ENCODE measurements at places on chromosomes 16 and 17.

DNA sequence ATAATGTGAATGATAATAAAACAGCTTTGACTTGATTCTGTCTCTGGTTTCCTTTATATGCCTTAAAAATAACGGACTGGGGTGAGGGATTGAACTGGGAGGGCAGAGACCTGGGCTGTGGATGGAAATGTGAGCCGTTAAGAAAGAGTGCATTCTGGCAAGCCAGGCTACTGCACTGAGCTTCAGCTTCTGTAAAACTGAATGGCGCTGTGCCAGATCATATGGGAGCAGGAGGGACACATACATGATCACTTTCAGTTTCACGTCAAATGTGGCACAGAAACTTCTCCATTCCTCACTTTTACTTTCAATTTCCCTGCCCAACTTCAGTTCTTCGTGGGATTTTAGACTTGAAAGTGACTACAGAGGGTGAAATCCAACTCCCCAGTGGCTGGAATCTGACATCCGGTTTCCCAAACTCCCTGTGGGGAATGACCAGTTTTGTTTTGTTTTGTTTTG, 1.1 kb downstream of the MT2A start:
- peak; percentile 31 for DNase-seq

DNA sequence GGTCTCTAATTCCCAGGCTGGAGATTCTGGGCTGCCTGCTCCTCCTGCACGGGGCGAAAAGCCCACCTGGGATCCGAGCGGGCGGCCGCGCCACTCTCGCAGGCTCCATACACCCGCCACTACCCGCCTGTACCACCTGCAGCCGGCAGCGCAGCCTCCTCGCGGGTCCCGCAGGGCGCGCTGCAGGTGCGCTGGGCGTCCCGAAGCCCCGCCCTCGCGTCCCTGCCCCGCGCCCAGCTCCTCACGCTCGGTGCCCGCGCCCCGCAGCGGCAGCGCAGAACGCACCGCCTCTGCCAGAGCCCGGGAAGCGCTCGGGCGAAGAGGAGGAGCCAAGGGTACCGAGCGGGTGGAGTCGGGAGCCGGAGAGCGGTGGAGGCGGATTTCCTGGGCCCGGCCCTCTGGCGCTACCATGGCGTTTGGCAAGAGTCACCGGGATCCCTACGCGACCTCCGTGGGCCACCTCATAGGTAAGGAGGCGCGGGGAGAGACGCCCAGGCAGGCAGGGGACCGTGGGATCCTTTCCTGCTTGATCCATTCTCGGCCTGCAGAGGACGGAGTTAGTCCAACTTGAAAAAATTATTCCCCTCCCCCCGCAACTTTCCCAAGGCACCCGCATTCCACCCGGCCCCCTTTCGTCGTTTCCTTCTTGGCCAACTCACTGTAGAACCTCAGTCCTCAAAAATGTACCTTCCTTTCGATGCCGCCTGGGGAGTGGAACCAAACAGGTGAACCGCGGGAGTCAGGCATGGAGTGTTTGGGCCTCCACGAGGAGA, at the start of gene TOM1L1:
TSS of gene TOM1L1 (plus strand) at position 396 of the 773 bp plus-strand sequence. CDS start at position 410, 14 bp downstream.
- DNase-seq, result peak; percentile 40

- no peak for DNase-seq
Observed at GRCh38 chr17:81890447-81891302, 711 bp downstream of the ALYREF start.

DNA sequence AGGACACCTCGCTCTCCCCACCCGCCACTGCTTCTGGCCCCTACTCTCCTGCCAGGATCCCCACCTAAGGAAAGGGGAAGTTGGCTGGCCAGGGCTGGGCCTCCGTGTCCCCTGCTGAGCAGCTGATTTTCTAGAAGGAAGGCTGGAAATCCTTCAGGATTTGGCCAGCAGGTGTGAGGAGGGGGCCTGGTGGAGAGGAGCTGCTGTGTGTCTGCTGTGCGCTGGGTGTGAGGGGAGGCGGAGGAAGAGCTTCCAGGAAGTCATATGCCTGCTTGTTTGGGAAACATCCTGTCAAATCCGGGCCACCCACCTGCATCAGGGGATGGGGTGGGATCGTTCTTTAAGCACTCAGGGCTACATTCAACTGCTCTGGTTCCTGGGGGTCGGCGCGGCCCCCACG, 28.6 kb downstream of the TPSG1 start:
- DNase-seq, result no peak

- no peak for DNase-seq
Observed at GRCh38 chr17:1733759-1734158, 8.9 kb upstream of the SERPINF2 start.

GRCh38 chr16:31386157-31386984, 6.8 kb upstream of the ITGAD start:
- no peak for DNase-seq

DNA sequence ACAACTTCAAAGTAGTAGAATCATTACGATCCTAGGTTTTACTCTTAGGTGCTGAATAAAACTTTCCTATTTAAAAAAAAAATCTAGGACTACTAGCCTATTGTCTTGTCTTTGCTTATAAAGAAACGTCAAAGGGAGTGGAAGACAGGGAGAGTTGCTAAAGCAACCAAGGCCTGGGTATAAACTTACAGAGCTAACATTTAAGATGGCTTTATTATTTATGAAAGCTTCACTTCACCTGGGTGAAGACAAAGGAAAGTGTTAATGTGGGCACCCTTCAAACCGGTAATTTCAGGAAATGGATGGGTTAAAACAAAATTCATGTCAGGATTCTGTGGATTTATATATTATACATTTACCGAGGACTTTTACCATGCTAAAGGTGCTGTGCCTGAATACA, 2.5 kb downstream of the DUSP14 start:
- no peak for DNase-seq

DNA sequence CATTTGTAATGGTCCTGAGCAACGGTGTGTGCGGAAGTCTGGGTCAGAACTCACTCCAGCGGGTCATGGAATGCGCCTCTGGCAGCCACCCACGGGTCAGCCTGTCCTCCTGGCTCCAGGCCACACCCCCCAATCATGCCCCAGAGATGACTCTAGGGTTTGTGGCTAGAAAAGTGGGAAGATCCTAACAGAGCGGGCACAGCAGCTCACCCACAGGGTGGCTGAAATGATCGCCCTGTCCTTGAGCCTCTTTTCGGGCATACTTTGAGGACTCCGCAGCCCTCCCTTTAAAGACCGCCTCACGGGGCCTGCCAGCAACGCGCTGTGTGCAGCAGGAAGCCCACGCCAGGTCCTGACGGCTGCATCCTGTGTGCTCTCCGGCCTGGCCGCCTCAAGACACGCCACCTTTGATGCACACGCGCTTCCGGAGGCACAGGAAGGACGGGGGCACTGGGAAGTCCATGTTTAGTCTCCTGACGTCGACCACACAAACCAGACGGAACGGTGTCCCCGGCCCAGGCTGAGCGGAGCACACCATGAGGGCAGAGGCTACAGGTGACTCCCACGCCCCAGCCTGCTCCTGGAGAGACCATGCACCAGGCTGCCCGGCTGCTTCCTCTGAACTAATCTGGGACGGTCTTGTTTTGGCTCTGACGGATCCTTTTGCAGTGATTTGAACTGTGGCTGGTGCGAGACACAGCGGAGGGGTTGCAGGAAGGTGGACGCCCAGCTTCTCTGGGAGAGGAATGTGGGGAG, 92.9 kb downstream of the TBC1D16 start:
- no peak for DNase-seq

DNA sequence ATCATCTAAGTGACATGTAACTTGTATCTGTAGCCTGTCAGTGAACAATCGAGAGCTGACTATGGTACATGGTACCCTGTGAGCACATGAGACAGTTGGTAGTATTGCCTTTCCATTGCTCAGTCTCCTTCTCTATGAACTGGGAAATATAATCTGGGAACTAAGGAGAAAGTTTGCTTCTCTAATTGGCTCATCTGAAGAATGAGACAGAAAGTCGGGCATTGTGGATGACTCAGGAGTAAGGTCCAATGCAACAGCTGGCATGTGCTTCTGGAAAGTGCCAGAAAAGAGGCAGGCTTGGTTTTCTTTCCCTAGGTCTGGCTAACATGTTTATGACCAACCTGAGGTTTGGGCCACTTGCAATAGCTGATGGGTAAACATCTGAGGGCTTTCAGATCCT, 51.9 kb downstream of the ZZEF1 start:
- DNase-seq, result no peak

DNA sequence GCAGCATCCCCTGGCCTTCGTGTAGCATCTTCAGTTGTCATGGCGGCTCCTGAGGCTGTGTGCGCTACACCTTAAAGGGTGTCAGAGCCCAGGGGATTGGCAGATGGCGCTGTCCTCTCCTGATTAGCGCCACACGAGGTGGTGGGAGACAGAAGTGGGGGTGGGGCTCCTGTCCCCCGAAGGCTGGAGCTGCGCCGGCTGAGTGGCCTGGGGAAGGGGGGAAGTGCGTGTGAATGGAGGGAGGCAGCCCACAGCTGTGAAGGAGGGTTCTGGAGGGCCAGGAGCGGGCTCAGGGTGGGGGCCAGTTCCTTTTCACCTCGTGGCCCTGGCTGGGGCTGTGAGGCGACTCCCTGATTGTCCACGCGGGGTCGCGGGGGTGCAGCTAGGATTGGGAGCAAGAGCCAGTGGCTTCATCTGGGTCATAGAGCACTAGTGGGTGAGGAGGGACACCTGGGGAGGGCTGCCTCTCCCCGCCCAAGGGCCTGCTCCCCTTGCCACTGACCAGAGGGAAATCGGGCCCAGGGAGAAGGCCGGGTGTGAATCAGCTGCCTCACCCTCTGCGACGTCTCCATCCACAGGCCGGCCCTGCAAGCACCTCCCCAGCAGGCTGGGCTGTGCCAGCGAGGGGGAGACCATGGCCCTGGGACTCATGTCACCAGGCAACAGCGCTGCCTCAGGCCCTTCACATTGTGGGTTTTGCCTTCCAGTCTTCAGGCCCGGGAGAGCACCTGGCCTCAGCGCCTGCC, 14.1 kb downstream of the BAHCC1 start:
- DNase-seq, result peak; percentile 62

- no peak for DNase-seq
Observed at GRCh38 chr17:77488531-77489238, 347.9 kb downstream of the SEC14L1 start.

DNA sequence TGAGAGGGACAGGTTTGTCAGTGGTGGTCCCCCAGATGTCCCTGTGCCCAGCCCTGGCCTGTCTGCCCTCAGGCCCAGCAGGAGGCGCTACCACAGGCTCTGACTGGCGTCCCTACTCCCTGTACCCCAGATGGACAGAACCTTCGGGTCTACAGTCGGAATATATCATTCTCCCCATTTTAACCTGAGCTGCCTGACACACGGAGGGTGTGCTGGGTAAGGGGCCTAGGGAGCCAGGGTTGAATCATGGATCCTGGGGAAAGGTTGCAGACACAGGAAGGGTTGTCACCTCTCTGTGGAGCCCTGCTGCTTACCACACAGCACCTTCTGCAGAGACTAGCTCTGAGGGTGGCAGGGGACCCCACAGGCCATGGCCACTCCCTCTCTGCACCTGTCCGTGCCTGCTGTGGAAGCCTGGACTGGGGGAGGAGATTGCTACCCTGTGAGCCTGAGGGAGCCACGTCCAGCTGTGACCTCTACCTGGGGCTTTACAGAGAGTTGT, 162.2 kb upstream of the ZNF267 start:
- DNase-seq, result no peak

DNA sequence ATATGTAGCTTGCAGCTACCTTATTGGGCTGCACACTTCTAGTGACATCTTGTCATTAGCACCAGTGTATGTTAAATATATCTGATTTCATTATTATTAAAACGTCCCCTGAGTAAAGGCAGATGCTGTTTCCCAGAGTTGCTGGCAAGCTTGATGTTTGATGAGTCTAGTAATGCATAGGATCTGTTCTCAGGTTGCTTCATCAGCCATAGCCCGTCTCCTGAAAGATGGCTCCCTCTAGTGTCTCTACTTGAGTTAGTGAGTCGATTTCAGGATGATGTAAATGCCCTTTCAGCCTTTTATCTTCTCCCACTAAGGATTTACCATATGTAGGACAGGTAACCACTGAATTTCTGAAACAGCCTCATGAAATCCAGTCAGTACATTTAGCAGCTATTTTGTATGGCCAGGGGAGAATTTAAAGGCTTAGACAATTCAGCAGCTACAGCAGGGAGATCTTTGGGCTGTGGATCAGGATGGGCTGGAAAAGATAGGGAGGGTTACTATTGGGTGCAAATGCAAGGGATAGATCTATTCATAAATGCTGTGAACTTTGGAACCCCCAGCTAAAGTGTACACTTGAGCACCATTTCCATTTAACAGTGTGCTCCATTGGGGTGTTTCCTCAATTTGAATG, 376.3 kb downstream of the CNTNAP4 start:
- DNase-seq, result no peak

DNA sequence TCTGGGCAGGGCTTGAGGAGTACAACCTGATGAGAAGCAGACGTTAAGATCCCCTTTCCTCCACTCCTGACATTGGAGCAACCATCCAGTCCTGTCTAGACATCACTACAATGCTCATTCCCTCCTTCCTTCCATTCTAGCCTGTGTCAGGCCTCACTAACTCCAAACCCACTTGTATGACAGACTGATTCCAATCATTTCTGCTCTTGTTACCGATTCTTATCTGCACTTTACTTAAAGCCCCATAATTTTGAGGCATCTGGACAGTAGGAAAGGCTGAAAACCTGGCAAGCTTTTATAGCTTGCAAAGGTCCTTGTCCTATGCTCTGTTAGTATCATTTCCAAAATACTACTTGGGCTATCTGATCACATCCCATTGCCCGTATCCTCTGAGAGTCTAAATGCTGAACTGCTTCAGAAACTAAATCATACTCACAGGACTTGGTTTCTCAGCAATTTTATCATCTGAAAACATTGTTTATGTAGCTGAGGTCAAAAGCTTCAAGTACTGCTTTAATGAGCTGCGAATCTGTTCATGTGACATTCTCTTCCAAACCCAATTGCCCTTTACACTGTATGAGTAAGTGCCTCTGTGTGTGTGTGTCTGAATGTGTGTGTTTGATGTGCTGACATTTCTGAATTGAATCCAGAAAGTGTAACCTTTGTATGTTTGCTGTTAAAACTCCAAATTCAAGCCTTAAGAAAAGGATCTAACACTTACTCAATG, 57.2 kb upstream of the CACNG3 start:
- DNase-seq, result peak; percentile 42

DNA sequence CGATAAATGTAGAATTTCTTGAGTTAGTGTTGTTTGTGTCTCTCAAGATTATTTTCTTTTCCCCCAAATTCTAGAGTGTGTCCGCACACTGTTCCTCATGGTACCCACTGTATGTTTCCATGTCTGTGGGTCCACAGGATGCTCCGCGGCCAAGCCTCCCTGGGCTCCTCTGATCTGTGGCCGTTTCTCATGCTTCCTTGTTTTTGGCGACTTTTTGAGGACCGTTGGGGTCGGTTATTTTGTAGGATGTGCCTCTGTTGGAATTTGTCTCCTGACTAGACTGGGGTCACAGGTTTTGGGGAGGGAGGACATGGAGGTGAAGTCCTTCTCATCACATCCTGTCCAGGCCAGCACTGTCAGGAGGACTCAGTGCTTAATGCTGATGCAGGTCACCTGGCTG, 140.0 kb downstream of the LAT start:
- no peak for DNase-seq

GRCh38 chr17:4229627-4230541, 33.9 kb downstream of the ANKFY1 start:
- peak; percentile 70 for DNase-seq

- DNase-seq, result peak; percentile 43
Observed at GRCh38 chr16:57941016-57941664, 29.8 kb downstream of the CNGB1 start.

Data from DMS79 treated with DMSO at 0.1 percent for 48 hours (cell line).